MCF 10A (cell line): ENCODE measurements at places on chromosomes 16 and 17. TPM values are rescaled to one million over a fixed set of nuclear protein-coding genes. Genes with fewer than 3 reads are reported as not detected.

- peaks cover 6% of the 10 kb centered on the region for H3K4me1 ChIP-seq
- DNase-seq: peak; percentile 77
- H3K4me3 ChIP-seq: no peak overlapping the region
- H3K27ac ChIP-seq: no peak overlapping the region
- no peaks in the 10 kb centered on the region for H3K27me3 ChIP-seq
Measured at GRCh38 chr17:78272181-78272913, 40.9 kb downstream of the TMEM235 start.

Gene CHD9NB
- total RNA-seq: 2.4 and 2.9 TPM in 2 replicates

Gene SGSH
- total RNA-seq: 42.0 and 42.4 TPM in 2 replicates

- H3K27ac ChIP-seq: no peak overlapping the region
- H3K4me3 ChIP-seq: no peak overlapping the region
- no peak for DNase-seq
Measured at GRCh38 chr17:58153046-58153445, 4.9 kb downstream of the OR4D1 start.

Gene CD300LB
- not detected in 2 replicates for total RNA-seq

Gene FAM171A2
- total RNA-seq: 0.30 TPM in 1 of 2 replicates, not detected in the other

Gene MYH3
- 1.4 and 2.1 TPM in 2 replicates for total RNA-seq

GRCh38 chr17:35778641-35779196 is 16.7 kb downstream of the MMP28 start:
- H3K27ac ChIP-seq: peak overlapping the region; percentile 82
- peaks cover 48% of the 10 kb centered on the region for H3K4me1 ChIP-seq
- peaks cover 42% of the 10 kb centered on the region for H3K36me3 ChIP-seq
- no peaks in the 10 kb centered on the region for H3K27me3 ChIP-seq
- H3K4me3 ChIP-seq: peak overlapping the region; percentile 62
- DNase-seq: peak; percentile 70
